ENCODE measurements at places on chromosomes 3 and 15.

- no peak for DNase-seq
Measured at GRCh38 chr3:130258532-130258952, 86.9 kb upstream of the COL6A5 start.

DNA sequence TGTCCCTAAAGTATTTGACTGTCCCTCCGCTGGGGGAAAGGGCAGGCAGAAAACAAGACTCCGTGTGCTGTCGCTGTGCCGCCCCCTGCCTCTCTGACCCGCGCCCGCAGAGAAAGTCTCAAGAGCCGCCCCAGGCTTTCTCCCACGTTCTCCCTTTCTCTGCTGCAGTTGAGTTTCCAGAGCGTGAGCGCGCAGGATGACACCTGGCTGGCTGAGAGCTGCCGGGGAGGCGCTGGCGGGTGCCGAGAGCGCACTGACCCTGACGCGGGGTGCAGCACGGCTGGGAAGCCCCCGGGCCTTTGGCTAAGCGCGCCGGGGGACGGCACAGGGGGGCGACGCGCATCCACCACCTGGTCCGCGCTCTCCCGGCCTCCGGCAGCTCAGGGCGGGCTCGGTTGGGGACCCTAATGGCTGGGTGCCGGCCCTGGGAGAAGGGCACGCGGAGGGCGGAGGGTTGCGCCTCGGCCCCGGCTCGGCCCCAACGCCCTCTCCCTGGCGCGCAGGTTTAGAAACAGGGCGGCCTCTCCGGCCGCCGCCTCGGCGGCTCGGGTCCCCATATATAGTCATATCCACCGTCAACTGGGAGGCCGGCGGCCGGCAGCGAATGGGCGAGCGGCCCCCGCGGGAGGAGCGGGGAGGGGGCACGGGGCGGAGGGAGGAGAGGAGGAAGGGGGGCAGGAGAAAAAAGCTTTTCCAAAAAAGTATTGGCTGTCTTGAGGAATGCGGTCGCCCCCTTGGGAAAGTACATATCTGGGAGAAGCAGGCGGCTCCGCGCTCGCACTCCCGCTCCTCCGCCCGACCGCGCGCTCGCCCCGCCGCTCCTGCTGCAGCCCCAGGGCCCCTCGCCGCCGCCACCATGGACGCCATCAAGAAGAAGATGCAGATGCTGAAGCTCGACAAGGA lies at the start of gene TPM1:
Gene TPM1, plus strand, starts transcription at position 774 of the 903 bp plus-strand sequence. Its CDS starts 83 bp downstream, at position 857.
- peak; percentile 51 for DNase-seq

DNA sequence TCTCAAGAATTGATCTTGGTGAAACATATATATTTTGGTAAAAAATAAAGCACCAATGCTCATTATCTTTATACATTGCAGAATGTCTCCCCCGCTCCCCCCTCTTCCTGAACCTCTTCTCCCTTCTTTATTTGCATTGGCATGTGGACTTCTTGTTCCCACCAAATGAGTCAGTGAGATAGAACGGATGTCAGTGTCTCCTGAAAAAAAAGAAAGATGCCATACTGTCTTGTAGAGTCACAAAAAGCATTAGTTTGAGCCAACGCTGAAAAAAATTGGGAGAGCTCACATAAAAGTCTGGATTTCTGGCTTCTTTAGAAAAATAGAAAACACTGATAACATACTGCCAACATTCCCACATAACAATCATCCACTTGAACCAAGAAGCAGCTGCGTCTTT lies 32.0 kb upstream of the STXBP5L start:
- no peak for DNase-seq

DNA sequence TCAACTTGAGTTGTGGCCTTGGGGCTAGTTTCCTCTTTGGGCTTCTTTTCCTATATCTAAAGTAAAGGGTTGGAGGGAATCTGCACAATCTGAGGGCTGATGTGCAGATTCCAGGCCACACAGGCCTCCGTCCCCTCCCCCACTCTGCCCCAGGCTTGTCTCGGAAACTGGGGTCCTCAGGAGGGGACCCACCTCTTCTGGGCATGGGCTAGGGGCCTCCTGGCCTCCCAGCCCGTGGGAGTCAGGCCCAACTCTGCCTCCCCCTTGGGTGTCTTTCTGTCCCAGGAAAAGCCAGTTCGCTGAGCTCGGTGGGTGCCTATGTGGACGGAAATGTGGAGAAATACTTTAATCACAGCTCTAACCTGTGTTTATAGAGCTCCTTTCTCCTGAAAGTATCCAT lies 4.8 kb downstream of the SMAD6 start:
- DNase-seq, result no peak

DNA sequence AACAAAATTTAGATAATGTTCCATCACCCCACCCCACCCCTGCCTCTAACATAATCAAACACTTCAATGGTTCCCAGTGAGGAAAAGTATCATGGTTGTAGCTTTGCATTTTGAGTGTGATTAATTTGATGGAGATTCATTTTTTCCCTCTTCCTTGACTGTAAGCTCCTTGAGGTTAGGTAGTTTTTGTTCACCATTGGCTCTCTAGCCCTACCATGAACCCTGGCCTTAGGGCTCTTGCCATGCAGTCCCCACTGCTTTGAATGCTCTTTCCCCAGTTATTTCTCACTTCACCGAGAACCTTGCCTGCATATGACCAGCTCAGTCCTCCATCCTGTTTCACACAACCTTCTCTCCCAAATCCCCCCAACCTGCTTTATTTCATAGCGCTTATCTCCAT lies 5.0 kb upstream of the MBNL1 start:
- no peak for DNase-seq

- DNase-seq, result no peak
Measured at GRCh38 chr3:99504258-99504657, 134.1 kb upstream of the COL8A1 start.

DNA sequence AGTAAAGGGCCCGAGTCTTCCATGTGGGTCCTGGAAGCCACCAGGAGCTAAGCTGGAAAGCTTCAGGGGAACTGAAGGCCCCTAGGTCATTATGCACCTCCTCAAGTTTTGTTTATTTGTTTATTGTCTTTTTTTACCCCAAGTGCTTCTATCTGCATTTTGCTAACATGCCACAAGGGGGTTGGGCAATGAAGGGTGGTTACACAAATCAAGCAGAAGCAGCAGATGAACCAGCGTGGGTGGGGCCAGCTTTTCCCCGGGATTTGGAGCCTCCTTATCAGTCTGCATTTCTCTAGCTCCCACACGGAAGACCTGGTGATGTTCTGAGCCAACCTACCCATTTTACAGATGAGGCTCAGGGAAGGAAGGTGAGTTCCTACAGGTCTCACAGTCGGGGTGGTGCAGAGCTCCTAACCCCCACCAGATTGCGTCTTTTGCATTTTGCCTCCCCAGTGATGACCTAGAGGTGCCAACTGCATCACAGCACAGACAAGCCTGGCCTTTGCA lies 16.8 kb downstream of the TMC3 start:
- no peak for DNase-seq

DNA sequence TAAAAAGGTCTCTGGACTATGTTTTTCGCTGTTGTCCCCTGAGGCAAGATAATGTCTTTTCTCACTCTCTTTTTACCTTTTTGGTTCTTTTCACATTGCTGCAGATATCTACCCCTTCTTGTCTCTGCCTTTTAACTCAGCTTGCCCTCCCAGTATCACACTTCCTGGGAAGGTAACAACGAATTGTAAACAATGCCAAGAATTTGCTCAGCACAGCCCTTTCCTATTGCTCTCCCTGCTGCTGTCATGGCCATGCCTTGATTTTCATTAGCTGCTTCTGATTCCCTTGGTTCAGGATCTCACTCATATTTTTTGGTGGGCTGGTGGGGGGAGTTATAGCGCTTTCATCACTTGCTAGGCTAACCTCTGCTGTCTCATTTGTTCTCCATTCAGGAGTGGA lies 123.1 kb upstream of the DPH6 start:
- DNase-seq, result no peak

DNA sequence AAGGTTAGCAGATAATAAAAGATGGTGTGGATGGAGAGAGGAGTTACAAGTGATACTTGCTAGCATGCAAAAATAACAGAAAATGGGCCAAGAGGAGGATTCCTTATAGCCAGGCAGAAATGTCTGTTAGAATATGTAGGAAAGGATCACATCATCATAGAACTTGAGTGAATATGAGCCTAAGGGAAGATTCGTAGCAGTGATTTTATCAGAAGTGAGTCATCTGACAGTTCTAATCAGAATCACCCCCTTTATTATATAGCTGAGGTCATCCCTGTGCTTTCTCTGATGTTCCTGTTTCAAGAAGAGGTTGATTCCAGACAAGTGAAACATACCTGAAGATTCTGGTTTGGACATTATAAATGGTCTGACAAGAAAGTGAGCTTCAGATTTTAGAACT lies 22.9 kb downstream of the EXOG start:
- no peak for DNase-seq

DNA sequence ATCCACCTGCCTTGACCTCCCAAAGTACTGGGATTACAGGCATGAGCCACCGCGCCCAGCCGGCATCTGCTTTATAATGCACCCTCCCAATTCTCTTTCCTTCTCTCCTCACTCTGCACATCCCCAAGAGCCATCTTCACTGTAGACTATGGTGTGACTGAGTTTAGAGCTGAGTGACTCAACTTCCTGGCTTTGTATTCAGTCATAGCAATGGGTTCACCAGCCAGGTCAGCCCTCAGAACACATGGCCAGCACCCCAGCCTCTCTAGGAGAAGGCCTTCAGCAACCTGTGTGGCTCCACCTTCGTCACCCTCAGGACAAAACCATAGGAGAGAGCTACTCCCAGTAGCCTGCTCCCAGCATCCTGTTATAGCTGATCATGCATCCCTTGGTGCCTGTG lies 33.0 kb downstream of the ARID3B start:
- no peak for DNase-seq

GRCh38 chr15:29952225-29952624 lies 130.0 kb upstream of the TJP1 start:
- DNase-seq, result no peak

DNA sequence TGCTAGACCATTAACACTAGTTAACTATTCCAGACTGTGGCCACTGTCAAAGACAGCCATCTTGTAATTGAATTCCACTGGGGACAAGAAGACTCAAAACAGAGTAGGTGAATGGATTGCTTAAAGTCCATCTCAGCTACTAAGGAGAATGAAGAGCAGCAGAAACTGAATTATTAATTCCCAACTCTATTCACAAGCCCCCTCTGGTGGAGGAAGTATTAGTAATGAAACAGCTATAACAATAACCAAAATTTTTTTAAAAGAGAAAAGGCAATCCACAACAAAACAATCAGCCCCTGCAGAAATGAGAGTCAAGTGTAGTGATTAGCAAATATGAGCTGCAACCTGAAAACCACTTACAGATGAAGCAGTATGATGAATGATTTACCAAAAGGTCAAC lies 302.8 kb downstream of the FHIT start:
- no peak for DNase-seq

- no peak for DNase-seq
Measured at GRCh38 chr3:31481697-31482096, 51.0 kb upstream of the STT3B start.

- no peak for DNase-seq
Measured at GRCh38 chr15:94312946-94313345, 81.6 kb downstream of the MCTP2 start.

GRCh38 chr15:84387086-84387485 lies 151.5 kb downstream of the GOLGA6L4 start:
- no peak for DNase-seq

DNA sequence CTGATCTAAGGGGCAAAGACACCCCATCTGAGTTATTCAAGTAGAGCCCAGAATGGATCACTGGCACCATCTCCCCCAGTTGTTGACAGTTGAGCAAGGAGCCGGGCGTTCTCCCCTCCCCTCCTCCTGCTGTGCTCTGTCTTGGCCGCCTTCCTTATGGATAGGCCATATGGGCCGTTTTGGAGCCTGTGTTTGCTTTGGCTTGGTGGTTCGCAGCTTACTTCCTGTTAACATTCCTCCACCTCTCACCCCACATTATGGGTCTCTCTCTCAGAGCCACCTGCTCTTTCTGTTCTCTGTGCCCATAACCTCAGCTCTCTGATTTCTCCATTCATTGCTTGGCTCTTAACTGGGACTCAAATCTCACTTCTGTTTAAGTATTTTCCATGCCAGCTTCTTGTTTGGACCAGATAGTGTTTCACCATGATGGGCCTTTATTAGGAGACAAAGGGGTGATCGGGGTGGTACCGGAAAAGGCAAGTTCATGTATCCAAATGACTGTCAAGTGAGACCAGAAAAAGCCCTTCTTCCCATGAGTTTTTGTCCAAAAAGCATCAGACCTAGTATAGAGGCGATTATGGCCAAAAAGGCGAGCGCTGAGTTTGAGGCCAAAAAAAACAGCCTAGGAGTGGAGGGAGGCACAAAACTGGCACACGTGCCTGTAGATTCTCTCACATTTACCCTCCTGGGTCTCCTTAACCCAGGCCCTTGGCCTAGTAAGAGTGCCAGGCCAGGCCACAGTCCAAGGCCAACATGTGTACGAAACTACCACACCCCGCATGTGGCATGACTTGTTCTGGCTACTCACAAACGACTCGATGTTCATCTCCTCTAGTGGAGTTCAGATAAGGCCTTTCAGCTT lies 62.6 kb downstream of the DUT start:
- DNase-seq, result no peak

DNA sequence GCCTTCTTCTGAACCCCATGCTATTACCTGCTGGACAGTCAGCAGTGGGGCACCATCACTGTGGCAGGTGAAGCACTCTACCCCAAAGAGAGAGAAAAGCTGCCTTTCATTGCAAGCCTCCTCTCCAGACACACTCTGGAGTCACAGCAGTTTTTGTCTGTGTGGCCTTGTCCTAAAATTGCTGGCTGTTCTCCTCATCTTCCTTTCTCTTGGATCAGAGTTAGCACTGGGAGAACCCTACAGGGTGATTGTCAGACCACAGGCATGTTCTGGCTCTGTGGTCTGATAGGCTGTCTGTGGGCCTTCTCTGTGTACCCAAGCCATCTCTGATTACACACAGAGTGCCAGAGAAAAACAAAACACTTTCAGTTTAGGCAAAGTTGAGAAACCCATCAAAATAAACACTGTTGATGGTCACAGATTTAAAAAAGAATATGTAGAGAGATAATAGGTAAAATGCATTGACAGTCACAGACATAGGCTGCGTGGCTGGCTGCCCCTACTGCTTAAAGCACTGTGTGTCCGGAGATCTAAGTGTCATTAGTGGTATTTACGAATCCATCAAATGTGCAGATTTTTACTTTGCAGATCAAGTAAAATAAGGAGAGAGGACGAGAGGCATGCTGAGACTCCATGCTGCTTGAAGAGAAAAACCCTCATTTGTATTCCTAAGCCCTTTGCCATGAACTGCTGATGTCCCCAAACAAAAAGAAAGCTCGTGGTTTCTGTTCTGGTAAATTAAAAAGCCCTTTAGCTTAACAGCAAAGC lies 689.9 kb downstream of the TUSC7 start:
- DNase-seq, result no peak

- DNase-seq, result no peak
Measured at GRCh38 chr3:143924522-143925285, 46.9 kb upstream of the DIPK2A start.

GRCh38 chr3:120615847-120616609 lies 19.9 kb downstream of the NDUFB4 start:
- no peak for DNase-seq

GRCh38 chr3:57959423-57960173 lies 48.6 kb upstream of the FLNB start:
- DNase-seq, result no peak

Measured in GOT3 (cell line).